Sigmoid colon (tissue), 7 donors: ENCODE measurements at places on chromosomes 11 and 22.

GRCh38 chr11:67638535-67639437 lies 777 bp downstream of the TBX10 start:
- H3K4me1 ChIP-seq, result no peaks in the 10 kb centered on the region
- no peak overlapping the region for H3K27ac ChIP-seq
- no peak overlapping the region for H3K4me3 ChIP-seq
- peak; percentile 55 for DNase-seq

- no peak within 1 kb of the TSS for H3K4me3 ChIP-seq
- H3K4me1 ChIP-seq, result peaks cover 21% of the 10 kb centered on the region
- H3K36me3 ChIP-seq, result no peaks in the 10 kb centered on the region
- peak within 1 kb of the TSS; percentile 95 for H3K27ac ChIP-seq
- no peak for DNase-seq
Observed at GRCh38 chr11:118883368-118884071, at the start of gene CXCR5. Gene CXCR5 (plus strand): TSS chr11:118883892. CDS start chr11:118883942, 50 bp downstream.

GRCh38 chr11:57479911-57480310 lies 19.6 kb downstream of the RTN4RL2 start:
- no peaks in the 10 kb centered on the region for H3K4me1 ChIP-seq
- peaks cover 15% of the 10 kb centered on the region for H3K27me3 ChIP-seq
- H3K4me3 ChIP-seq, result no peak overlapping the region
- DNase-seq, result no peak
- peaks cover 8% of the 10 kb centered on the region for H3K36me3 ChIP-seq

DNA sequence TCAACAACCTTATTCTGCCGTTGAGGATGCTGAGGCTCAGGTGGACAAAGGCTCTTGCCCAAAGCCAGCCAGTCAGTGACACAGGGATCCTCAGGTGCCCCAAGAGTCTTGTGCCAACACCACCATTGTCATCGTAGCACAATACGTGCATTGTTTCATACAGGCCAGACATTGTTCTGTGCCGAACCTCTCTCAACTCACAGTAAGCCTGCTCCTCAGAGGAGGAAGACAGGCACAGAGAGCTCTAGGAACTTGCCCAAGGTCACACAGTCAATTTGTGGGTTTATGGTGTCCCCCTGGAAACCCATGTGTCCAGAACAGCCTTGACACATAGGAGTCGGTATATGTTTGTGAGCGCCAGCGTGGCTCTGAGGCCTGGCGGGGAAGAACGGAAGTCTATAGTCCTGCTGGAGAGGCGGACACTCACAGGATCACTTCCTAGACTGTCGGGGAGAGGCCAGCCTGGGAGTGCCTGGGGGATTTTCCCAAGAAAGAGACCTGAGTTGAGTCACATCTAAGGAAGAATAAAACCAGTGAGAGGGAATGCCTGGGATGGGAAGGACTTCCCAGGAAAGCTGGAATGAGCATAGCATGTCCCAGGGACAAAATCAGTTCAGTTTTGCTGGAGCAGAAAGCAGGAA lies 20.2 kb downstream of the LIF start:
- H3K27ac ChIP-seq, result no peak overlapping the region
- no peaks in the 10 kb centered on the region for H3K27me3 ChIP-seq
- no peaks in the 10 kb centered on the region for H3K4me1 ChIP-seq
- H3K4me3 ChIP-seq, result no peak overlapping the region
- no peak for DNase-seq

- DNase-seq, result peak; percentile 82
- peaks cover 73% of the 10 kb centered on the region for H3K4me1 ChIP-seq
- peak overlapping the region; percentile 91 for H3K27ac ChIP-seq
- H3K4me3 ChIP-seq, result no peak overlapping the region
Observed at GRCh38 chr11:118618991-118619375, 11.6 kb downstream of the PHLDB1 start.

- no peak for DNase-seq
- H3K27ac ChIP-seq, result no peak overlapping the region
- H3K27me3 ChIP-seq, result no peaks in the 10 kb centered on the region
Observed at GRCh38 chr11:14764179-14764578, 120.6 kb downstream of the PDE3B start.

DNA sequence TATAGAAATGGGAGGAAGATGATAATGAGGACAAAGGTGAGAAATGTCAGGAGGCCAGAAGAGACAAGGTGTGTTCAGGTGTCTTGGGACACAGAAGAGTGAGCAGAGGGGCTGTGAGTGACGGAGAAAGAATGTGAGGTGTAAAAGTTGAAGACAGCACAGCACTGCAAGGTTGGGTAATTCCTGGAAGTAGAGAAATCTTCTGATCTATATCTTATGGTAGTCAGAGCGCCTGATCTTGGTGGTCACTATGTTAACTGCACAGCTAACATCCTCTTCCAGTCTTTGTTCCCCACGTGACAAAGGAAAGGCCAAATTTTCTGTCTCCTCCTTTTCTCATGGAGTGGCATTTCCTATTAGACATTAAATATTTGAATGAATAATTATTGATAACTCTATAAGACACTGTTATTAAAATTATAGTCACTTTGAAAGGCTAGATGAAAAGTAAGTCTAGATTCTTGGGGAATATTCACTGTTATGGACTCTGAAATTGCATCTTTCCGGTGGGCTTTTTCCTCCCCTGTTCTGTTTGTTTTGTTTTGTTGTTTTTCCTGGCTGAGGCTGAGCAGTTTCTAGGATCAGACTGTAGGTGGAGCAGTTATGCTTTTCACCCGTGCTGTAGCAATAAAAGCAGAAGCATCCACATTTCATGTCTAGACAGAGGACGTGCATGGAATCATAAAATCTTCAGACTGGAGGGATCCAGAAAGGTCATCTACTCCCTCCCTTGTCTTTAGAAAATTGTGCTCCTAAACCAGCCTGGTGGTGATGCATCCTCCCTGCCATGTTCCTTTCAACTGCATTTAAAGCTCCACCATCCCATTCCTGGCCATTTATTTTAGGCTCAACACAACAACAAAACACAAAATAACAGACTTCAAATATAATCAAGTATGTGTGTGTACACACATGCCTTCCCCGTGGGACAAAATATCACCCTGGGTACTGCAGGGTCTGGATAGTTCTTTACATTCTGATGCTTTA lies 26.6 kb downstream of the SC5D start:
- no peak for DNase-seq
- no peaks in the 10 kb centered on the region for H3K27me3 ChIP-seq
- no peaks in the 10 kb centered on the region for H3K4me1 ChIP-seq
- no peak overlapping the region for H3K4me3 ChIP-seq

DNA sequence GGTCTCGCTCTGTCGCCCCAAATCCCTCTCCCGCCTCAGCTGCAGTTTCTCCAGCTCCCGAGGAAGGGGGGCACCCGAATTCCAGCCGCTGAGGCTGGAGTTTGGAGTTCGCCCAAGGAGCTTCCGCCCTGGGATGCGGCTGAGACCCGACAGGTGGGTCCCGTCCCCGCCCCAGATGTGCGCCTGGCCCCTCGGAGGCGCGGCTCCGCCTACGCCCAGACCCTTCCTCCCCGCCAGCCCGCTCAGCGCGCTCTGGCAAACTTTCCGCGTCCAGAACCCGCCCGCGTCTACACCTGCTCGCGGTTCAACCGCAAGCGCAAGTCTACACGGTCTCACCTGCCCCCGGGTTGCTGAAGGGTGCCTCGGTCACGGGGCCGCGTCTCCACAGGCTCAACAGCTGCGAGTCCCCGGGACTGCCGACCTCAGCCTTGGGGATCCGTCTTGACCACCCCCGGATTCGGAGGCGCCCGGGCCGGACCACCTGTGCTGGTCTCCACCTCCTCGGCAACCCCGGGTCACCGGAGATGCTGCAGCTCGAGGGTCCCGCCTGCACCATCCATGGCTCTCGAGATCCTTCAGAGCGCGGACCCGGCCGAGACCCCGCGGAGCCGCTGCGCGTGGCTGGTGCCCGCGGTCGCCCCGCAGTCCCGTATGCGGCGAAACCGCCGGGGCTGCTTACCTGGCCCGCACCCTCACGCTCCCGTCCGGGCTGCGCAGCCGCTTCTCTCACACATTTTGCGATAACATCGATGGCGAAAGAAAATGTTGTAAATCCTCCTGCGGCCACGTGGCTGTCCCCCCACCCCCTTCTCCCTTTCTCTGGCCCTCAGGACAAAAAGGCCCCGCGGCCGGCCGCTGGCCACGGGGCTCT lies 63.6 kb downstream of the NFAM1 start:
- DNase-seq, result peak; percentile 77
- H3K27me3 ChIP-seq, result no peaks in the 10 kb centered on the region
- no peaks in the 10 kb centered on the region for H3K36me3 ChIP-seq
- H3K4me3 ChIP-seq, result peak overlapping the region; percentile 54
- H3K4me1 ChIP-seq, result no peaks in the 10 kb centered on the region

- DNase-seq, result no peak
- H3K27me3 ChIP-seq, result peaks cover 7% of the 10 kb centered on the region
- no peaks in the 10 kb centered on the region for H3K4me1 ChIP-seq
Observed at GRCh38 chr11:33412241-33412640, 155.1 kb downstream of the HIPK3 start.

- peak overlapping the region; percentile 90 for H3K27ac ChIP-seq
- no peaks in the 10 kb centered on the region for H3K36me3 ChIP-seq
- peaks cover 32% of the 10 kb centered on the region for H3K4me1 ChIP-seq
- peak; percentile 89 for DNase-seq
Observed at GRCh38 chr22:38924347-38924952, 33.0 kb upstream of the APOBEC3A start.

DNA sequence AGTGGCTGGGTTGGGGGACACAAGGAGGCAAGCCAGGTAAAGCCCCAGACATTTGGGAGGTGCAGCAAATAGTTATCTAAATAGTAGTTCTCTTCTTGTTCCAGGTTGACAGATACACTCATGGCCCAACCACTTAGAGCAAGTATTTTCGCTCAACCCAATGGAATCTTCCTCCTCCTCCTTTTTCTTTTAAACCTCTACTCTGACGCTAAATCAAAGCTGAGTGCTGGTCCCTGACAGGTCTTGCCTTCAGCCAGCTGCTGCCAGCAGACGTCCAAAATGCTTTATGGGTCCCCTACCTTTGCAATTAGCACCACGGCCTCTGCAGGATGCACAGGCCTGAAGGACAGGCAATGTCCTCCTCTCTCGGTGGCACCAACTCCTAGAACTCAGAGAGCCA lies 558.5 kb downstream of the MIAT start:
- H3K36me3 ChIP-seq, result no peaks in the 10 kb centered on the region
- H3K27ac ChIP-seq, result peak overlapping the region; percentile 70
- H3K4me1 ChIP-seq, result peaks cover 44% of the 10 kb centered on the region
- H3K27me3 ChIP-seq, result no peaks in the 10 kb centered on the region
- no peak for DNase-seq

- H3K27me3 ChIP-seq, result peaks cover 19% of the 10 kb centered on the region
- H3K4me1 ChIP-seq, result peaks cover 15% of the 10 kb centered on the region
- no peak overlapping the region for H3K4me3 ChIP-seq
- no peak for DNase-seq
- no peaks in the 10 kb centered on the region for H3K36me3 ChIP-seq
- H3K27ac ChIP-seq, result no peak overlapping the region
Observed at GRCh38 chr11:62930666-62931065, 9.5 kb upstream of the CHRM1 start.

DNA sequence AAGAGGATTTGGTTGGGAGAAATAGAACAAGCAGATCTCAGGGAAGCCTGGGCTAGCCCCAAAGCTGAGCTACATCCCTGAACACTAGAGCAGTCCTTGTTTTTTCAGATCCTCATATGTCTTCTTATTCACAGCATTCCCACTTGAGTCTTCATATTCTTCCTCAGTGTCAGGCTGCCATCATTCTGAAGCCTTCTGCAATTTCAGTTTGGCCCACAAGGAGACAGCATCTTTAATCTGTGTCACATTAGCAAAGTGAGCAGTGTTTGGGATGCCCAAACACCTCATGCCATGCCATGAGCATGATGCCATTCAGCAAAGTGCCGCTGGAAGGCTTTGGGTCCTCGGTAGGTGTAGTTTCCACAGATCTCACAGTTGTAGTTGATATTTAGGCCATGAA lies 56.6 kb downstream of the SCN3B start:
- no peak for DNase-seq
- H3K27me3 ChIP-seq, result no peaks in the 10 kb centered on the region

- no peak overlapping the region for H3K27ac ChIP-seq
- H3K36me3 ChIP-seq, result no peaks in the 10 kb centered on the region
- H3K27me3 ChIP-seq, result no peaks in the 10 kb centered on the region
- DNase-seq, result no peak
- H3K4me1 ChIP-seq, result no peaks in the 10 kb centered on the region
- no peak overlapping the region for H3K4me3 ChIP-seq
Observed at GRCh38 chr11:95330302-95330701, 99.3 kb upstream of the SESN3 start.

- H3K27ac ChIP-seq, result no peak overlapping the region
- DNase-seq, result no peak
- H3K36me3 ChIP-seq, result peaks cover 51% of the 10 kb centered on the region
- H3K27me3 ChIP-seq, result no peaks in the 10 kb centered on the region
- no peak overlapping the region for H3K4me3 ChIP-seq
- H3K4me1 ChIP-seq, result peaks cover 68% of the 10 kb centered on the region
Observed at GRCh38 chr11:118768690-118769089, 22.3 kb downstream of the DDX6 start.

GRCh38 chr11:96155627-96156378 lies 187.2 kb downstream of the MAML2 start:
- DNase-seq, result peak; percentile 91
- no peaks in the 10 kb centered on the region for H3K36me3 ChIP-seq
- peak overlapping the region; percentile 78 for H3K27ac ChIP-seq
- H3K4me1 ChIP-seq, result no peaks in the 10 kb centered on the region
- H3K4me3 ChIP-seq, result peak overlapping the region; percentile 0

- DNase-seq, result peak; percentile 72
- H3K4me3 ChIP-seq, result no peak overlapping the region
- H3K27me3 ChIP-seq, result no peaks in the 10 kb centered on the region
- H3K4me1 ChIP-seq, result peaks cover 11% of the 10 kb centered on the region
Observed at GRCh38 chr11:76798671-76799065, 15.5 kb downstream of the TSKU start.

DNA sequence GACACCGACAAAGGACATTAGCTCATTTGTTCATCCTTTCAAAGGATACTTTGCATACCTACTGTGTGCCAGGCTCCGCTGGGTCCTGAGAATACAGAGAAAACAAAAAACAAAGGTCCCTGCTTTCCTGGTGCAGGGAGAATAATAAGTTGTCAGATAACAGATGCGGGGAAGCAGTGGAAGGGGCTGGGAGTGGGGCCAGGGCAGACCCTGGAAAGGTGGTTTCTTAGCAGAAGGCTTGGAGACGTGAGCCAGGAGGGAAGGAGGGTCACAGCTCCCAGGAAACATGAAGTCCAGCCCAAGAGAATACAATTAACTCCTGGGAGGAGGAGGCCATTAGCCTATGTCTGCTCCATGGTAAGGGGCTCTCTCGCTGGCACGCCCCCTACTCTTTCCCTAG lies 9.8 kb upstream of the ANO1 start:
- H3K27me3 ChIP-seq, result no peaks in the 10 kb centered on the region
- H3K4me1 ChIP-seq, result no peaks in the 10 kb centered on the region
- H3K27ac ChIP-seq, result no peak overlapping the region
- H3K36me3 ChIP-seq, result no peaks in the 10 kb centered on the region
- H3K4me3 ChIP-seq, result no peak overlapping the region
